SK-N-DZ (cell line): ENCODE measurements at places on chromosomes 11 and 22.

- no peak for DNase-seq
These were observed 1074.4 kb downstream of the DLG2 start for GRCh38 chr11:84552791-84553190.

DNA sequence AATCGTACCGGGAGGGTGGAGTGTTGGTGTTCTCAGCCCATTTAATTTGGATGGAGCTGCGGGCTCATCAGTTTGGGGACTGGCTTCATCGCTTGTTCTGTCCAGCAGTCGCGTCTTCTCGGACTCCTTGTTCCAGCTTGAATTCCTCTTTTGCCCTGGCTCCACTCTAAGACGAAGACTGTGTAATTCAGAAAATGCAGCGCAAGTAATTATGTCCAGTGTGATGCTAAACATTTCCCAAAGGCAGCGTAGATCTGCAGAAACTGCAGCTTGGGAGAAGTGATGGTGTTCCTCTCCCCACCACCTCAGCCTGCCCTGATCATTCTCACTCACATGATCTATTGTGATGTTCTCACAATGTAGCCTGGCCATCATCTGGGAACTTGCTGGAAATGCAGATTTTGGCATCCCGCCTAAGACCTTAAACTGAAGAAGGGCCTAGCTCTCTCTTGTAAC lies 666 bp downstream of the SLC25A18 start:
- no peak for DNase-seq

- DNase-seq: no peak
These were observed 496.4 kb downstream of the NTM start for GRCh38 chr11:131866535-131867400.

GRCh38 chr11:76210931-76211851 lies 4.9 kb upstream of the WNT11 start:
- no peak for DNase-seq

DNA sequence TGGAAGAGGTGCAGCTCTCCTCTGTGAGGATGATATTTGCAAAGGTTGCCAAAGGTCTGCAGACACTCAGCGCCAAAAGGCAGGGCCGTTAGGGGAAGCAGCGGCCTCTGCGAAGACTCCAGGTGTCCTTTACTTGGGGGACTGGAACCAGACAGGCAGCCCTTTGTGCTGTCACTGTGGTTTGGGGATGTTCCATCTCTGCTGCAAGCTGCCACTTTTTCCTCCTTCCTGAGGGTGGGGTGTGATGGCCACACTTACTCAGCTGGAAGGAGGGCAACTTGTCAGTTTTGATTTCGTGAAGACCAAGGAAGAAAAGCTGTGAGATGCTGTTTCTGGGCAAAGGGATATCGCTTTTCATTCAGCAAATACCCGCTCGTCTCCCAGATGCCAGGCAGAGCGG lies 96.5 kb upstream of the PRR5 start:
- no peak for DNase-seq

GRCh38 chr22:24186892-24187670 lies 5.8 kb downstream of the SUSD2 start:
- DNase-seq: no peak

DNA sequence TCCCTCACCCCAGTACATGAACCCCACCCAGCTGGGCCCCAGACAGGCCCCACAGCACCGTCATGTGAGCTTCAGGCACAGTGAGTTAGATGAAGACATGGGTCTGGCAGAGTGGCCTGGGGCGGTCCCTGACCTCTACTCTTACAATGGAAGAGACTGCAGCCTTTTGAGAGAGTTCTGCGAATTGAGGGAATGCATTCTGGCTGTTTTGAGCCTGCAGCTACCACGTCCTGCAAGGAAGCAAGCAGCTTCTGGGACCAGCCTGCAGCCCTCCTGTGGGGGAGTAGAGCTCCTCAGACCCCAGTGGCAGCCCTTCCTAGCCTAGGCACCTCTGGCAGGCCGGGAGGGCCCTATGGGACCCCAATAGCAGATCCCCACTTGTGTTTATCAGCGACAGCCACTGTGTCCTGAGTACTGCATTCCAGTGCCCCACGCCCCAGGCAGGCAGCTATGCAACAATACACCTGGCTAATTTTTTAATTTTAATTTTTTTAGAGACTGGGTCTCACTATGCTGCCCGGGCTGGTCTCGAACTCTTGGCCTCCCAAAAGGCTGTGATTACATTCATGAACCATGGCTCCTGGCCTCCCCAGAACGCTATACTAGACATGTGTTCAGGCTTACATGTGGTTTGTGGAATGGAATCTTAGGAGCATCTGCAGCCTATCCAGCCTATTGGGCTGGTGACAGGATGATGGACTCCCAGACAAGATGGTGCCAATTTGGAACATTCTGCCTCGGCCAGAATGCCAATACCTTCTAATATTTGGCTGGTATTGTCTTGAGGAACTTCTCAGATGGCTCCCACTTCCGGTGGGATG lies 717 bp upstream of the SLC7A4 start:
- DNase-seq: no peak

DNA sequence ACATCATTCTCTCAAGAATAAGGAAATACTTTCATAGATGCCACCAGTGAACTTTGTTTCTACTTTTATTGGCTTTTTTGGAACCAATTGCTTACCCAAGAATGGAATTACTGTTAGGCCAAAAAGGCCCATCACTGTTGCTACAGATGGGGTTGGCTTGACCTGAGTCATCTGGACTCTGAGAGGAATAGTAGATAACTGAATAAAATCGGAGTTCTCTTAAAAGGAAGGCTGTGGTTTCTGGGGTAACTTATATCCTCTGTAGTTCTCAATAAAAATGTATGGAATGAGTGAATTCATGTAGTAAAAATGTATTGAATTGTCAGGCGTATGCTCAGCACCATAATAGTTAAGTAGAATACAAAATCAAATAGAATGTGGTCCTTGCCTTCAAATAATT lies 56.6 kb downstream of the ARHGEF12 start:
- DNase-seq: no peak
